Stimulated activated CD8-positive, alpha-beta memory T cell treated with anti-CD3 and anti-CD28 coated beads, Interleukin-15, amount 100 ng/mL, for 4 hours (primary cell): ENCODE measurements at places on chromosomes 2 and 18.

DNA sequence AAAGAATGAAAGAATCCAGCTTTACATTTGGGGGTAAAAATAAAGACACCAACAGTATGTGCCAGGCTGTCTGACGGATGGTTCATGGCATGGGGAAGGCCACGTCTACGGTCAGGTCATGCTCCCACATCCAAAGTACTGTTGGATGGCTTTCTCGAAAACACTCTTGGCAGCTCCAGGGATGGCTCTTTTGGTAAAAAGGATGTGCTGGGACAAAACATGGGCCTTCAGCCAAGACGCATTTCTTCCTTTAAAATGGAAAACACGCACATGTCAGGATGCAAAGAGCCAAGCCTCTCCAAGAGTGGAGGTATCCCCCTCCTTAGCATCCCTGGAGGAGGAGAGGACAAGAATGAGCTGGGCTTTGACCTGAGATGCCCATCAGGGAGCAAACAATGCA, 376.5 kb upstream of the KLHL29 start:
- DNase-seq = no peak

- no peak for DNase-seq
These were observed 52.8 kb downstream of the CLASP1 start for GRCh38 chr2:121596221-121597080.

- DNase-seq = no peak
These were observed 51.4 kb downstream of the ITGAV start for GRCh38 chr2:186641132-186641806.

DNA sequence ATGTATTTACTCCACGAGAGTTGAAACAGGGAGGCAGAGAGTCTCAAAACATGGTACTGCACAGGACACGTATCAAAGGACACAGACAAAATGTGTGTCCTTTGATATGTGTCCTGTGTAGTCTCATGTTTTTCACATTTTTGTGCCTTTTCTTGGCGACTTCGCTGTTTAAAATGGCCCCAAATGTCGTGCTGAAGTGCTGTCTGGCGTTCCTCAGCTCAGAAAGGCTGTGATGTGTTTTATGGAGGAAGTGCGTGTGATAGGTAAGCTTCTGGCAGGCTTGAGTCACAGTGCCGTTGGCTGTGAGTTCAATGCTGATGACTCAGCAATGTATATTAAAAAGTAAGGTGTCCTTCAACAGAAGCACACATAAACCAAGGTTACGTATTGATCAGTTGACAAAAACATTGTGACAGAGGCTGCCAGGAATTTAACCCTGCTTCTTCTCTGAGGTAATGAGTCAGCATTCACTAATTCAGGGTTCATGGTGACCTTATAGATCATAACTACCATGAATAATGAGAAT, 78.2 kb downstream of the DYSF start:
- no peak for DNase-seq

- no peak for DNase-seq
These were observed 62.6 kb upstream of the ZSWIM2 start for GRCh38 chr2:186911551-186912085.

DNA sequence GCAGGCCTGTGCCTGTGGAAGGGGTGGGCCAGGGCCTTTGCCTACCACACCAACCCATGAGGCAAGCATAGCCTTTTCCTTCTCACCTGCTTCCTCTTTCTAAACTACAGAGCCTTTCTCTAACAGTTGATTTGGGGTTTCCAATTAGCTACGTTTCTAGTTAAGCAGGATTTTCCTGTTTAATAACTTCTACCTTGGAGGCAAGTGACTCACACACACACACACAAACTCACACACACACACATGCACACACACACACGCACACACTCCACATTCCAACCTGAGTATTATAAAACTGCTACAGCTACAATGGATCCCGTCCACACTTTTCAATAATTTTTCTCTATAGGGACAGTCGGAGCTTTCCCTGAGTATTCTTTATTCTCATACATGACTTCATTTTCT, 84.9 kb downstream of the SOX11 start:
- DNase-seq = no peak

DNA sequence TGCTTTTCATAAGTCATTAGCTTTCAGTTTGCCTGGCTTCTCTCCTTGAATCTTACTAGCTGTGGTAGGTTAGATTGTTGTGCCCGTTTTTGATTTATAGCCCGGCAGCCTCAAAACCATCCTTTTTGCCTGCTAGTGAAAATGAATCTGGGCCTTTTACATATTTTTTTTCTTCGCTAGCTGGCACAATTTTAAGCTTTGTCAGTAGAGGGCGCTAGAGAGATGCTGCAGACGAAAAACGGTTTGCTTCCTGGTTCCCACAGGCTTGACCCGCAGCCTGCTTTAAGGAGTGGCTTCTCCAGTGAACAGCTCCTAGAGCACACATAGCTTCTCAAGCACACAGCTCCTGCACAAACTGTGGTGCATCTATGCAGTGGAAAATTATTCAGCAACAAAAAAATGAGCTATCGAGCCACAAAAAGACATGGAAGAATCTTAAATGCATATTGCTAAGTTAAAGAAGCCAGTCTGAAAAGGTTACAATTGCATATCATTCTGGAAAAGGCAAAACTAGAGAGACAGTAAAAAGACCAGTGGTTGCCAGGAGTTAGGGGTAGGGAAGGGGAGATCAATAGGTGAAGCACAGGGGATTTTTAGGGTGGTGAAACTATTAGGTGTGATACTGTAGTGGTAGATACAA, 47.9 kb downstream of the E2F6 start:
- DNase-seq = no peak

GRCh38 chr2:222232372-222232771, 66.4 kb downstream of the PAX3 start:
- DNase-seq = no peak

DNA sequence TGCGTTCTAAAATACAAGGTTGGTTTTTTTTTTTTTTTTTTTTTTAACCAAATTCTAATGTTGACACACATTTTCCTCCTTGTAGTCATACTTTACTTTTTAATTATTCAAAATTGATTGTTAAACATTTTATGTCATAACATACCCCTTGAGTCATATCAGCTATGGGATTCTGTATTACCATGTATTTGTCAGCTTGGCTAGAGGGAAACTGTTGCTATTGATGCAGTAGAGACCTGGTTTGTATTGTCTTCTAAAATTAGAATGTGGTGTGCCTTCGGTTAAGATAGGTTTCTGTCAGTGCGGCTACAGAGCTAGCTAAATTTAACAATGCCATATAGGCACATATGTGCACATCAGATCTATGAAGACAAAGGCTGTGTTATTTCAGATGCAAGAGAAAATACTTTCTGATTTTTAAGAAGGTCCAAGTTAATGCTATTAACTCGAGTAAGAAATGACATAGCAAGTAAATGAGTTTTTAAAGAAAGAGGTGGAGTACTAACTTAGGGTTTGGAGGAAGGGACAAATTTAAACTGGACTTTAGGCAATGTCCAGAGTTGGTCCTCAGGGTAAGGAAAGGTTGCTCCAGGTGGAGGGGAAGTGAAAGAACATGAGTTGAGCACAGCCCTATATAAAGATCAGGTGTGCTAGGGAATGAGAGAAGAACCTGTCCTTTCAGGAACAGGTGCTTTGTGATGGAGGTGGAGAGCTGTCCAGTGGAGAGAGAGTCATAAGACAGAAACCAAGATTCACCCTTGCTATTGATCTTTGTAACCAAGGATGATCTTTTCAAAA, 152.3 kb downstream of the PRPF40A start:
- no peak for DNase-seq

- no peak for DNase-seq
These were observed 101.8 kb downstream of the LOXHD1 start for GRCh38 chr18:46555213-46555612.

DNA sequence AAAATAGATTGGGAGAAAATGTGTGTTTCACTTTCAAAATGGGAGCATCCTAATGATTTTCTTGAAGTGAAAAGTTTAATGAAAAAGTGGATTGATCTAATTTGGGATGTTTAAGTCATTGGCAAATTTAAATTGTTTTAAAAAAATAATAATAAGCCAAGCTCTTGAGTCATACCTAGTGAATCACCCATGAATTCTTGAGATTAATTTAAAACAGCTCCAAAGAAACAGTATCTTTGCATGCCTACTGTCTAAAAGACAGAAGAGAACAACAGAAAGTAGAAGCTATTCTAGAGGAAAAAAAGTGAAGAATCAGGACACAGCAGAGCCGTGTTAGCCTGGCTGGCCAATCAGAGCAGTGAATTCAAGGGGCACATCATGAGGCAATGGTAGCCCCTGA, 7.7 kb downstream of the ACVR1C start:
- no peak for DNase-seq

DNA sequence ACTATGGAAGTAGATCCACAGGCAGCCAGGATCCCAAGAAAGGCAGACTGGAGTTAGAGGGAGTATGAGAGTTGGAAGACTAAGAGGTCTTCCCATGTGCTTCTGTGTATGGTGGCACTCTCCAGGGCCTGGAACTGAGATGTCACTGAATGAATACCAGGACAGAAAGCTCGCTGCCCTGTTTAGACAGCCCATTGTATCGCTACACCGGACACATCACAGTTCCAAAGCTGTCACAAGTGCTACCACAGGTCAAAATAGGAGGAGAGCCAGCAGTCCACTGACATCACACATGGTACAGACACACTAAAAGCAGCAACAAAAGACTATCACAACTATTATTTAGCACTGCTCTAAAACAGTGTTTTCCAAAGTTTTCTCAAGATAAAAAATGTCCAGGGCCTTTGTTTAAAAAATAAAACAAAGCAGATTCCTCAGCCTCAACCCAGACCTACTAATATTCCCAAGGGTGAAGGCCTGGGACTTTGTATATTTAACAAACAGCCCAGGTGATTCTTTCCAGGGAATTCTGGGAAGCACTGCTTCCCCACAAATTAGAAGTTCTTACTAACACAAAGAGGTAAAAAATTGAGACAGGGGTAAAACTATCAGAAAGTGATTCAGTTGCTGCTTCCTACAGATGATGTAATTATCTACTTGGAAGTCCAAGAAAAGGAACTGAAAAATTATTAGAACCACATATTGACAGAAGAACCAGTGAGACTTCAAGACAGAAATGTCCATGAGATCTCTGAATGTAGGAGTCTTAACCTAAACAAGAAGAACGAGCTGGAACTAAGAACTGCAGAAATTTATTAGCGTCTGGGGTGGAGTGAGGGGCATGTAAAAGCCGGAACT, 116.0 kb downstream of the DTNB start:
- no peak for DNase-seq

- no peak for DNase-seq
These were observed 7.7 kb upstream of the MAL start for GRCh38 chr2:95017836-95018235.

GRCh38 chr2:201263779-201264178, 3.4 kb downstream of the CASP8 start:
- no peak for DNase-seq

DNA sequence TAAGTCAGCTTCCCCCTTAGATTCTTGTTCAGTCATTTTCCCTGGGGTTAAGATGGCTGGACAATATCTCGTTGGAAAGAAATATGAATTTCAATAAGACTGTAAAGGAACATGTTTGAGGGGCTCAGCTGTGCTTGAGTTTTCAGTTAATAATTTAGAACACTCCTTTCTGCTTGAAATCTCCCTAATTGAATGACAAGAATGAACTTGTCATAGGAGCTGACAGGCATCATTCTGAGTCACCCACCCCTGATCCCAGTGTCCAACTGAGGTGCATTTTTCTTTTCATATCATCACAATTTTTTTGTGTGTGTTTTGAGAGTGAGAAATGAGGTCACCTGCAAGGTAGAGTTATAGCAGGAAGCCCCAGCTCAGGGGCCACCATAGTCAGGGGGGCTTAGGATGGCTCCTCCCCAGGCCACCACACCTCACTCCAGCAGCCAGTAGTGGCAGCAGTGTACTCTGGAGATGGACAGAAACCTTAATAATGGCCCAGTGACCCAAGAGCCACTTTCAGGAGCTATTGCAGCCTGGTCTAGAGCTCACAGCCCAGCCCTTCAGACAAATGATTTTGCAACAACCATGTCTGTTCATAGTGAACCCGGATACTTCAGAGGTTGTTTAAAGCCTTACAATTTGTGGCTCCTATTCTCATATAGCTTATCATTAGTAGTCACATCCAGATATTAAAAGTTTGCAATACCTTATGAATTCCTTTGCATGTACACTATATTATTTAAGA, 174.5 kb downstream of the MAIP1 start:
- no peak for DNase-seq

- DNase-seq = no peak
These were observed 112.7 kb downstream of the MCFD2 start for GRCh38 chr2:46802665-46803546.

GRCh38 chr2:100178085-100178788, 35.8 kb upstream of the AFF3 start:
- DNase-seq = no peak

DNA sequence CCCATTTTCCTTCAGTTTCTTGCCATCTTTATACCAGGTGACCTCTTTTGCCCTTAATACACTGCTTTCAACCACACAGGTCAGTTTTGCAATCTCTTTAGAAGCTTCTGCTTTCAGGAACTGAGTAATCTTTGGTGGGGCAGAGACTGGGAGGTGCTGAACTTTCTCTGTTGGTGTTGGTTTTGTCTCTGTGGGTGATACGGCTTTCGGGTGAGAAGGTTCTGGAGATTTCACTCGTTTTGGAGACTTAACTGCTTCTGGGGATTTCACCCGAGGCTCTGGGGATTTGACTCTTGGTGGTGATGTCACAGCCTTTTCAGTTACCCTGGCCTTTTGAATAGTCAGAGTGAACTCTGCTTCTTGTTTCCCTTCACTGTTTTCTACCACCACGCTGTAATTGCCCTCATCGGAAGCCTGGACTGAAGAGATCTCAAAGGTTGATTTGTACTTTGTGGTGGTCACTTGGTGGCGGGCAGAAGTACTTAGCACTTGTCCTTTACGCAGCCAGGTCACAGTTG, 50.4 kb downstream of the PLEKHA3 start:
- DNase-seq = no peak

DNA sequence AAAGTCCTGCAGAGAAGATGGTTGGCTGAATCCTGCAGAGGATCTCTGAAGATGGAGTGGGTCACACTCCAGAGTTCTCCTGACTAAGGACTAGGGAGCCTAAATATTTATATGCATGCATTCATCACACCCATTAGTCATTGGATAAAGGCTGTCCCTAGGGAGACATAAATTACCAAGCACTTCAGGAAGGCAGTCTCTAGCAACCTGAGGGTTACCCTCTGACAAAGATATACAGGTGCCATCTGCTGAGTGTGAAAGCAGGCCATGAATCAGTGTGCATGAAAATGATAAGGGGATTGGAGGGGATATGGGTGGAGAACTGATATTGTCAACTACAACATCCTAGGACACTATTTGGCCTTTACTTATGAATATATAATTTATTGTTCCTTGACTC, 294.8 kb upstream of the DDX18 start:
- no peak for DNase-seq

DNA sequence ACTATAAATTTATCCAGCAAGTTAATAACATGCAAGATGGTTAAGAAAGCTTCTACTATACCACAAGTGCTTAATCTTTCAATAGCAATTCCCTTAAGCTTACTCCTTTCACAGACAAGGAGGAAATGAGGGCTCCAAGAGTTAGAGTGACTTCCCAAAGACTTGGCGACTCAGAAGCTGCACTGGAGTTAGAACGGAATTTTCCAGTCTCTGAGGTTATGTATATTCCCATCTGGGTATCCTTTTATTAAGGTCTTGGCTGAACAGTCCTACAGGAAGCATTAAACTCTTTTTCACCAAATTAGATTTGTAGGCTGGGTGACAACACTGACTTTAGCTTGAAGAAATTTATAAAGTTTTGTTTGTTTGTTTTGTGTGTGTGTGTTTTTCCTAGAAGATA, 256.9 kb upstream of the DPP10 start:
- no peak for DNase-seq

GRCh38 chr2:213281156-213281555, 3.1 kb upstream of the SPAG16 start:
- no peak for DNase-seq
